ENCODE measurements at places on chromosomes 3 and 15.

DNA sequence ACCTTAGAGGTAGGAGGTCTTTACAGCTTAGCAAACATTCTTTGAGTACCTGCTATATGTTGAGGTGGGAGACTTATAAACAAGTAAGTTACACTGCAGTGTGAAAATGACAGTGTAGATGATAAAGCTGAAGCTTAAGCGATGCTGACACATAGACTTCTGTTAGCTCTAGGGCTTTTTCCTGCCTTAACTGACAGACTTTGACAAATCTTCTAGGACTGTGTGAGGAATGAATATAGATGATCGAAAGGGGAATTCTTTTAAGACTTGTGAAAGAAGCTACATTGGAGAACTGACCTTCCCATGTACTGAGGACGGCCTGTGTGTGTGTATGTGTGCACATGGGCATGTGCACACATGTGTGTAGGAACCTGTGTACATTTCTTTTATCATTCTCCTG is 22.7 kb downstream of the BOC start:
- no peak for DNase-seq

DNA sequence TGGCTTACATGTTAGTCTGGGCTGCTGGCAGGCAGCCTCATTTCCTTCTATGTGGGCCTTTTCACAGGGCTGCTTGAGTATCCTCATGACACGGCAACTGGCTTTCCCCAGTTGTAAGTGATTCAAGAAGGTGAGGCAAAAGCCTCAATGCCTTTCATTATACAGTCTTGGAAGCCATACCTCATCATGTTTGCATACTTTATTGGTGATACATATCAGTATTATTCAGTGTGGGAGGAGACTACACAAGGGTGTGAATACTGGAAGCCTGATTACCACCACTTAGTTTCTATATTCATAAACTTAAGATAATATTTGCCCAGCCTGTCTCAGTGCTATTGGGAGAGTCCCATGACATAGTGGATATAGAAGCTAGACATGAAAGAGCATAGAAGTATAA is 346.8 kb downstream of the SOX2 start:
- DNase-seq: no peak

DNA sequence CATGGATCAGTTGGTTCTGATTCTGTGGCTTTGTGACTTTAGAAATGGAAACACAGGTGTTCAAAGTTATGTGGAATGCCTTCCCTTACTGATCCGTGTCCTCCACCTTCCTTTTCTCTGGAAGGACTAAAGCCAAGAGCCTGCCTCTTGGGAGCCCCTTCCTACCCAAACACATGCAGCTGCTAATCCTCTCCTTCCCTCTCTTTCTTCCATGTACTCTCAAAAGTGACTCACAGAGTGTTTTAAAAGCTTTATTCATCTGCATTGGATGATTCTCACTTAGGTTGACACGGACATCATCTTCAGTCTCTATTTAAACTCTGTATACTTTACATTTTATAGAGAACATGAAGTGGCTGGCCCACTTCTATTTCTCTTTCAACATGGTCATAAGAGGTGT is 856.5 kb upstream of the ARPP21 start:
- DNase-seq: no peak

DNA sequence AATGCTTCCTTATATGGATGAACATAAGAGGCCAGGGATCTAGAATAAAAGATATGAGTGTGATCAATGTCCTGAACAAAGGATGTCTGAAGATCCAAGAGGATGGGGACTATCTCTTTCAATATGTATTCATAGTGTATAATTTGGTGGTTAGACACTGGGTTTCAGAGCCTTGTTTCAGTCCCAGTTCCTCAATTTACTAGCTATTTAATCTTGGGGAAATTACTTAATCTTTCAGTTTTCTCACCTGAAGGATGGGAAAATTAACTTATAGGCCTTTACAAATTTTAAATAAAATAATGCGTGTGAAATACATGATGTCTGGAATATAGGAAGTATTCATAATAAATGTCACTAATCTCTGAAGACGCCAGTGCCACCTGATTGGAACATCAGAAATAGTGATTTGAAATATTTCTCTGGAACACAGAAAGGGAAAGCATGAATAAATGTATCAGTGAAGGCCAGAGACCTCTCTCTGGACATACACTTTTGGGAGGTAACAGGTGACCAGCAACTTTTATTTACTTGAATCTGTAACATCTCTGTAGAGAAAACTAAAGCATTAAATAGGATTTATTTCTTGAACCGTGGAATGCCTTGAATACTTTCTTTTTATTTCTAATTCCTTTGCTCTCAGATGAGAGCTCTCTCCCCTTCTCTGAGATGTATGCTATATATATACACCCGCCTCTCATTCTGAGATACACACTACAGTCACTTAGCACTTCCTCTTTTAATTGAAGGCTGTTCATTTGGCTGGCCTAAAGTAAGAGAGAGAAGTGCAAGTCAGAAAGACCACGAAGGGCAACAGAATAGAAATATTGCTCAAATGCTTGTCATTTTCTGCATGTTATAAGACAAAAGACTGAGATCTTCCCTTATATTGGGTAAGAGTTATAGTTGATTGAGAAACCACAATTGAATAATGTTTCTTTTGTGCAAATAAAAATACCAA is 407.1 kb downstream of the LSAMP start:
- DNase-seq: no peak

- no peak for DNase-seq
Observed at GRCh38 chr3:69716119-69716518, 23.1 kb upstream of the MITF start.

DNA sequence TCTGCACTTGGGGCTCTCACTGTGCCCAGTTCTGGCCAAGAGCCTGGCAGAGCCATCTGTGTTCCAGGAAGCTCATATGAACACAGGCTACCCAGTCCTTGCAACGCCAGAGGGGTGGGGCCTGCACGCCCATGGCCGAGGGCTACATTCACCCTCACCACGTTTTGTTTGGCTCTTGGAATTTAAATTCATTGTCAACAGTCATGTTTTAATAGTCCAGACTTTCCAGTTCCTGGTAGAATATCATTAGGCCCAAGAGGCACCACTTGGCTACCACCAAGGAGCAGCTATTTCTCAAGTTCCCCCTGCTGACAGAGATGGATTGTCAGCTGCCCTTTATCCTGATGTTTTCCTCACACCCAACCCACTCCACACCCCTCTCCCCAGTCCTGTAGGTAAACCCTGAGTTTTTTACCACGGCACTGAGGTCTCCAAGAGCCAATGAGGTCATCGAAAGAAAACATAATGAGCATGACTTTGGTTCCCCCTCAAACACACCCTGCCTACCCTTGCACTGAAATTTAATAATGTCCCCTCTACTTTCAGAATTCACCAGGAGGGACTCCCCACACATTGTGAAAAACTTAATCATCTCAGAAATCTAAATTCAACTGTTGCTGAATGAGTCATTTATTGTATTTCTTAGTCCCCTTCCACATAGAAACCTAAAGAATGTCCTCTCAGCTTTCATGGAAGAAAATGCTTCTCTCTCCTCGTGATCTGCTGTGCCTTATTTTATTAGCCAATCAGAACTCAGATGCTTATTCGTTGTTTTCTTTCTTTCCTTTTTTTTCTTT is 125.1 kb downstream of the SHQ1 start:
- peak; percentile 31 for DNase-seq

DNA sequence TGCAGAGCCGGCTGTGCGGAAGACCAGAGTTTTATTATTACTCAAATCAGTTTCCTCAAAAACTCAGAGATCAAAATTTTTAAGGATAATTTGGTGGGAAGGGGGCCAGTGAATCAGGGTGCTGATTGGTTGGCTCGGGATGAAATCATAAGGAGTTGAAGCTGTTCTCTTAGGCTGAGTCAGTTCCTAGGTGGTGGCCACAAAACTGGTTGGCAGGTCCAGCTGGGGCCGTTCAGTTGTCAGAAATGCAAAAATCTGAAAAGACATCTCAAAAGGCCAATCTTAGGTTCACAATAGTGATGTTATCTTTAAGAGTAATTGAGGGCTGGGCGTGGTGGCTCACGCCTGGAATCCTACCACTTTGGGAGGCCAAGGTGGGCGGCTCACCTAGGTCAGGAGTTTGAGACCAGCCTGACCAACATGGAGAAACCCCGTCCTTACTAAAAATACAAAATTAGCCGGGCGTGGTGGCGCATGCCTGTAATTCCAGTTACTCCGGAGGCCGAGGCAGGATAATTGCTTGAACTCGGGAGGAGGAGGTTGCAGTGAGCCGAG is 2.3 kb upstream of the ZNF589 start:
- no peak for DNase-seq
